ENCODE measurements at places on chromosomes 5 and 9.

GRCh38 chr5:178143901-178144300, 9.8 kb downstream of the NHP2 start:
- no peak for DNase-seq

GRCh38 chr5:125257057-125257972, 510.9 kb upstream of the ZNF608 start:
- DNase-seq, result no peak

DNA sequence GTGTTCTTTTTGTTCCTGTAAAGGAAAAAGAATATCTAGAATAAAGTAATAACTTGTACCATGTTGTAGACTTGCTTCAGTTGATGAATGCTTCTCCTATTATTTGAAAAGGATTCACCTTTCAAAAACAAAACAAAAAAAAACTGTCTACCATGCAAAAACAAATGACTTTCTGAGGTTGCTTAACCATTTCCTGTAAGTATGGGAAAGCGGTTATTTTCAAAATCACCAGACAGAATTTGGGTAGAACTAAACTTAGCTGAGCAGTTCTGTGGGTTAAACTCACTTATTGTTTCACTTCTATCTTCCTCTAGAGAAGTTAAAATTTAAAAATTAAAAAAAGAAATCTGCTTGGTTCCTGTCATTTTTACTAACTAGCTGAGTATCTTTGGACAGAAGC, 25.2 kb downstream of the LNPEP start:
- no peak for DNase-seq

DNA sequence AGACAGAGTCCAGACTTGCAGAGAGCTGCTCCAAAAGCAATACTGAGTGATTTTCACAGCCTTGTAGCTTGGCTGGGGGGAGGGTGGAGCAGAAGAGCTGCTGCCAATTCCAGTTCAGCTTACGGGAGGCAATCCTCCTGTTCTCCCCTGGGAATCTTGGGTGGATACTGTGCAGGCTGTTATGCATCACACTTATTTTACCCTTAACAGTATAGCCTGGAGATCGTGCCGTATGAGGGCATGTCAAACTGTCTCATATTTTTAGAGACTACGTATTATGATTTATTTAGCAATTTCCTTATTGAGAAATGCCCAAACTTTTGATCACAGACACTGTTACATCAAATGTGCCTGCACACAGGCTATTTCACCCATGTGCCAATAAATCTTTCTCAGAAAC, 85.2 kb downstream of the BASP1 start:
- DNase-seq, result no peak

DNA sequence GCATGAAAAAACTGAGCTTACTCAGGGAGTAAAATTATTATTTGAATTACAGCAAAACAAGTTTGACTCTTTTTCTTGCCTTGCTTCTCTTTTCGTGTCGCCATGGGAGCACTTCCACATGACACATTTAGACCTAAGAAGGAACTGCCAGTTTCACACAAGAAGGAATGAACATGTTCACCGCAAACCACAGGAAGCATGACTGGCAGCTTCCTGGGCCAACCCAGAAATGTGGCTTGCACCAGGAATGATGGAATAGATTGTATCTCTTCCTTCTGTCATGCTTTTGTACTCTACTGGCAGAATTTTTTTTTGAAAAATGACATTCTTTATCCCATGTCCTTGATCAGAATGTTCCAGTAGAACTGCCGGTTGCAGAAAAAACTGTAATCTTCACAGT, 32.9 kb upstream of the MAN2A1 start:
- DNase-seq, result no peak

GRCh38 chr5:112012104-112012503, 255.1 kb upstream of the NREP start:
- DNase-seq, result no peak
